ENCODE measurements at places on chromosomes 4 and X.

GRCh38 chr4:86895692-86896488 lies 3.7 kb upstream of the C4orf36 start:
- no peak for DNase-seq

GRCh38 chr4:54852602-54853001 lies 194.8 kb downstream of the KIT start:
- DNase-seq: no peak

GRCh38 chrX:16120431-16120830 lies 2.9 kb upstream of the GRPR start:
- no peak for DNase-seq

GRCh38 chr4:34323549-34324320 lies 1920.6 kb downstream of the ARAP2 start:
- DNase-seq: no peak

- no peak for DNase-seq
Measured at GRCh38 chr4:185242749-185243533, 33.5 kb downstream of the SNX25 start.

GRCh38 chr4:167642250-167642649 lies 408.0 kb upstream of the SPOCK3 start:
- DNase-seq: no peak

GRCh38 chr4:91653067-91653466 lies 650.7 kb upstream of the GRID2 start:
- no peak for DNase-seq

DNA sequence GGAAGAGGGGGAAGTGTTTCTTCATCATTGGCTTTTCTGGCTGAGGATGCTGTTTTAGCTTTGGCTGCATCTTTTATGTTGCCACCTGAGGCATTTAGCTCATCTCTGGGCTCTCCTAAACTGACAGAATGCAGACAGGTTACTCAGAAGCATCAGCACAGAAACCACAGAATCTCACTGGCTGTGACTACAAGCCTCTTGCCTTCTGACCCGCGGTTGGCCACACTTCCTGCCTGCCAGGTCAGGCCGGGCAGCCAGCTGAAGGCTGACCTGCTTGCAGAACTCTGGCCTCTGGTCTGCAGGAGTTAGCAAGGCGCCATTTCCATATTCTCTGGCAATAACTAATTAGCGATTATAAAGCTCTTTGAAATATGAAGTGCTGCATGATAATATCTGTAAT lies 366.5 kb downstream of the MID1IP1 start:
- DNase-seq: no peak

- no peak for DNase-seq
Measured at GRCh38 chr4:104344342-104344980, 150.2 kb downstream of the CXXC4 start.

DNA sequence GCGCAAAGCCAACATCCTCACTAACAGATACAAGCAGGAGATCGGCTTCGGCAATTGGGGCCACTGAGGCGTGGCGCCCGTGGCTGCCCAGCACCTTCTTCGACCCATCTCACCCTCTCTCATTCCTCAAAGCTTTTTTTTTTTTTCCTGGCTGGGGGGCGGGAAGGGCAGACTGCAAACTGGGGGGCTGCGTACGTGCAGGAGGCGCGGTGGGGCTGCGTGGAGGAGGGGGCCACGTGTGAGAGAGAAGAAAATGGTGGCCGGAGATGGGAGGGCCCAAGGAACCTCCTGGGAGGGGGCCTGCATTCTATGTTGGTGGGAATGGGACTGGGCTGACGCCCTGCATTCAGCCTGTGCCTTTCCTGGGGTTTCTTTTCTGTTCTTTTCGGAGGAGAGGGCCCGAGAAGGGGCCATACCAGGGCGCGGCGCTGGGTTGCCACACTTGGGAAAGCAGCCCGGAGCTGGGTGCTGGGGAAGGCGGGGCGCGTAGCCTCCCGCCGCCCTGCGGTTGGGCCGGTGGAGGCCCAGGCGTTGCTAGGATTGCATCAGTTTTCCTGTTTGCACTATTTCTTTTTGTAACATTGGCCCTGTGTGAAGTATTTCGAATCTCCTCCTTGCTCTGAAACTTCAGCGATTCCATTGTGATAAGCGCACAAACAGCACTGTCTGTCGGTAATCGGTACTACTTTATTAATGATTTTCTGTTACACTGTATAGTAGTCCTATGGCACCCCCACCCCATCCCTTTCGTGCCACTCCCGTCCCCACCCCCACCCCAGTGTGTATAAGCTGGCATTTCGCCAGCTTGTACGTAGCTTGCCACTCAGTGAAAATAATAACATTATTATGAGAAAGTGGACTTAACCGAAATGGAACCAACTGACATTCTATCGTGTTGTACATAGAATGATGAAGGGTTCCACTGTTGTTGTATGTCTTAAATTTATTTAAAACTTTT lies 4.5 kb downstream of the MID1IP1 start:
- no peak for DNase-seq

- no peak for DNase-seq
Measured at GRCh38 chr4:16809064-16809463, 89.4 kb downstream of the LDB2 start.

- DNase-seq: no peak
Measured at GRCh38 chr4:64617800-64618199, 208.6 kb upstream of the TECRL start.

GRCh38 chr4:159023741-159024140 lies 79.1 kb upstream of the RAPGEF2 start:
- no peak for DNase-seq

GRCh38 chrX:83845397-83845796 lies 15.5 kb upstream of the CYLC1 start:
- no peak for DNase-seq

- DNase-seq: no peak
Measured at GRCh38 chrX:18643243-18643642, 28.7 kb downstream of the RS1 start.

DNA sequence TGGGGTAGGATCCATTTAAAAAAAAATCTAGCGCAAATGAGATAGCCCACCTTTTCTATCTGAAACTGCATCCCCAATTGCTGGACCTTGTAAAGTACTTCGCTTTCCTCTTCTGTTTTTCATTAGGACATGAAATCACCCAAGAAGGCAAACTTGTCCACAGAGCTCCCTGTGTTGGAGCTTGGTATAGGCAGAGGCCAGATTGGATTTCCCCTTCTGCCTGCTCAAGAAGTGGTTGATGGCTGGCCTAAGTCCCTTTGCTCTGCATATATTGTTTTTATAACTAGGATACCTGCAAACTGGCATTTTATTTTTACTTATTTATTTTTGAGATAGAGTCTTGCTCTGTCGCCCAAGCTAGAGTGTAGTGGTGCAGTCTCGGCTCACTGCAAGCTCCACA lies 28.4 kb downstream of the RNF4 start:
- no peak for DNase-seq

DNA sequence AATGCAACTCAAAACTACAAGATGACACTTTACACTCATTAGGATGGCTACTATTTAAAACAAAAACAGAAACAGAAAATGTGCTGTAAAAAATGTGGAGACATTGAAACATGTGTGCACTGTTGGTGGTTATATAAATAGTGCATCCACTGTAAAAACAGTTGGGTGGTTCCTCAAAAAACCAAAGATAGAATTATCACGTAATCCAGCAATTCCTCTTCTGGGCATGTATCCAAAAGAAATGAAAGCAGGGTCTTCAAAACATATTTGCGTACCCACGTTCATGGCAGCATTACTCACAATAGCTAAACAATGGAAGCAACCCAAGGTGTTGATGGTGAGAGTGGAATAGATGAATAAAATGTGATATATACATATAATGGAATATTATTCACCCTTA lies 967.2 kb downstream of the TRAM1L1 start:
- DNase-seq: no peak

DNA sequence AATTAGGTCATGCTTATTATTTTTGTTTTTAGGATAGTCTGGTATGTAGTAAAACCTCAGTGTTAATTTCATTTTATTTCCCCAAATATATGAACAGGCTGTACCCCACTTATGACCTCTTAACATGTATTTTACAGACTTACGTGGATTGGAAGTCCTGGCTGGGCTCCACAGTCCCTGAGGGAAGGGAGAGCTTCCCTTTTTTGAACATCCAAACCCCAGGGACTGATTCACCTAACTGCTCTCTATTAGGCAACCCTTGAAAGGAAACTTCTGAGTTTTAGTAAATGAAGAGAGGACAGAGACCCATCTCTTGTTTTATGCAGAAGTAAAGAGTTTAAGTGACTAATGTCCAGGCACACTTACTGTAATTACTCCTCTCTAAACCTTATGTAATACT lies 233.1 kb upstream of the SPRY1 start:
- no peak for DNase-seq

- DNase-seq: no peak
Measured at GRCh38 chrX:103797691-103798090, 21.1 kb downstream of the PLP1 start.

GRCh38 chr4:153234885-153235284 lies 30.6 kb downstream of the TRIM2 start:
- DNase-seq: no peak

- no peak for DNase-seq
Measured at GRCh38 chr4:82519072-82519471, 42.7 kb downstream of the TMEM150C start.
